ENCODE measurements at places on chromosomes 4 and X.

DNA sequence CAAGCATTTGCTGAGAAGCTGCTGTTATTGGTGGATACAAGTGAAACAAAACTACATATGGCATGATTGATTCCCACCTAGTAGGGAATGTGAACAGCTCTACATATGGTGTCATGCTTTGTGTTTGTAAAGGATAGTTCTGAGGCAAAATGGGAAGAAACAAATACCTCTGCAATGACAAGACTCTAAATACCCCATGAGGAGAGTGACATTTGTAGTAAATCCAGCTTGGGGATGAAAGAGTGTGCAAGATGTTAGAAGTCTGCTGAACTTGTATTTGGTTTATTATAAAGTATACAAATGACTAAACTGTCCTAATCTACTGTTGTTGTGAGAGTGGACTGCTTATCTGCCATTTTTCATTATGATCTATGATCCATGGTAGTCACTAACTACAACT is 120.8 kb upstream of the HS3ST1 start:
- no peak for DNase-seq

GRCh38 chr4:142065086-142065647 is 428.8 kb downstream of the IL15 start:
- DNase-seq = no peak

DNA sequence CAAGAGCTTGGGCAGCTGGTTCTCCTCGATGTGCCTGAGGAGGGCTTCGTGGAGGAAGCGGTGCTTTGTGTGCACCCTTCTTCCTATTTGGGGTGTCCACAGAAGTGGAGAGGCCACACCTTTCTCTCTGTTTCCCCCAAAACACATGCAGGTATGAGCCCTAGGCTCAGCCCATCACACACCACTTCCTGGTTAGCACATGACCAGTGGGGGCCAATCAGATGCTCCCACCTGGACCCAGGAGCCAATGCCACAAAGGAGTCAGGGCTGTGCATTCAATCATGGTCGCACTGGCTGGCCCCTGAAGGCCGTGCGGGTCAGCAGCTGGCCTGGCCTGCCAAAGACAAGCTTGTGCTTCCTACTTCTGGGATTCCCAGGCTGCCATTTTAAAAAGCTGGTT is 51.4 kb downstream of the PPP2R2C start:
- no peak for DNase-seq

DNA sequence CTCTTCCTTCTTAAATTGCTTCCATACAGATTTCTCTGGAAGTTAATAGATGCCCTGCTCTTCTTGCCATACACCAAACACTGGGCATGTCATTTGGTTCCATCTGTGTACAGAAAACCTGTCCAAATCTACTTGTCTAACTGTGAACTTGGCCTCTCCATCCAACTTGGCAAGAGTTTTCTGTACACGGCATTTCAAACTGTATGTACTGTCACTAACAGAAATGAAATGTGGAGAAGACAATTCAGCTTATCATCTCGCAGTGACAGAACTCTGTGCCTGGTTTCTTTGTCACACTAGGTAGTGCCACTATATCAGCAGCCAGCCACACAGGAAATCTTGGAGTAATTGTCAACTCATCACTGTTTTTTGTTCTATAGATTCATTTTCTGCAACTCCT is 58.2 kb downstream of the CXXC4 start:
- no peak for DNase-seq

GRCh38 chrX:68568136-68568535 is 69.3 kb downstream of the YIPF6 start:
- no peak for DNase-seq

DNA sequence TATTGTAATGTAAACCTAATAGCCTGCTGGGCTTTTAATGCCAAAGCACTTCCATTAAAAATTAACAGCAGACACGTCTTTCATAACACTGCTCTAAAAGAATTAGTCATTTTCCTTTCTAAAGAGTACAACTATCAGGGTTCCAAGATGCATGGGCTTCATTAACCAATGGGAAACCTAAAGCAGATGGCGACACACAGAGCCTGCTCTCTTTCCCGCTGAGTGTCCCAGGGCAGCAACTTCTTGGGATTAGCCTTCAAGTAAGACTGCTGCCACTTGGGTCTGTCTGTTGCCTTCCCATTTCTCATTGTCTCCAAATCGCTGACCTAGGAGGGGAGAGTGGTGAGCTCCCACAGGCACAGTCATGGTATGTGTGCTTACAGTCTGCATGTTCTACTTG is 14.0 kb upstream of the PHKA2 start:
- no peak for DNase-seq

DNA sequence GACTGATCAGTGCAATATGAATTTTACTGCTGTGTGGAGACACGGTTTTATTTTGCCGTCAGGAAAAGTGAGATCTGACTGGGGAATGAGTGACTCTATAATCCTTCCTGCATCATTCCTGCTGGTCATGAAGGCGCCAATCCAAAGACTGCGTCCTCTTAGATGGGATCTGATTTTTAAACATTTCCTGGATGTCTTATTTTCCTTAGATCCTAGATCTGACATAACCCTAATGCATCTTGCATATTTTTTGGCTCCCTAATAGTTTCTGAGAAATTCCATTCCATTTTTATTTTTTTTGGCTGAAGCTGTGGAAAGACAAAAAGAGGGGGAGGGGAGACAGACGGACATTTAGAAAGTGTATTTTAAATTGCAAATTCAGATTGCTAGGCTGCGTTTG is 454.9 kb upstream of the FAT1 start:
- no peak for DNase-seq

- no peak for DNase-seq
Observed at GRCh38 chr4:173213296-173213695, 44.7 kb downstream of the GALNT7 start.

- DNase-seq = no peak
Observed at GRCh38 chrX:155662282-155662681, 49.5 kb upstream of the TMLHE start.

DNA sequence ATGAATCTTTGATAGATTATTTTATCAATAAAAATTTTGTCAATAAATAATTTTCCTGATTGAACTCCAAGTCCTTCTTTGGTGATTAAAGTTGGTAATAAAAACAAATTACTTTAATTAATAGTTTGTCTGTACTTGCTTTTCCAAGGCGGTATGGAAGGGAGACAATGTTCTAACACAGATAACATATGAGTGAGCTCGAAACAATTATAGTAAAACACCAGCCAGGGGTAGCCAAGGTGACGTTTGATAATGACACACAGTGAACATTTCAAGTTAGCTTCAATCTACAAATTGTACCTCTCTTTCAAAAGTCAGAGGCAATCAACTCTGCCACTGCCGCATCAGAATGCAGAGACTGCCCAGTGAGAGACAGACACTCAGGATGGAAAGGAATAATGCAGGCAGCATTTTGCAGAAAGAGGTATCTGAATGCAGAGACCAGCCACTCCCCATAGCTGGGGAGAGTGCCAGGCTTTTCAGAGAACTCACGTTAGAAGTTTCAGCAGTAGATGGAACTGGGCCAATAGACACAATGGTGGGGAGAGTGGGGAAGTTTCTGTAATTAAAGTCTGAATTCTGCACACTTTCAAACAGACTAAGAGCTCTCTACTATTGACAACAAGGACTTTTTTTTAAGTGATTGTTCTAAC is 18.1 kb upstream of the ATOH1 start:
- no peak for DNase-seq

DNA sequence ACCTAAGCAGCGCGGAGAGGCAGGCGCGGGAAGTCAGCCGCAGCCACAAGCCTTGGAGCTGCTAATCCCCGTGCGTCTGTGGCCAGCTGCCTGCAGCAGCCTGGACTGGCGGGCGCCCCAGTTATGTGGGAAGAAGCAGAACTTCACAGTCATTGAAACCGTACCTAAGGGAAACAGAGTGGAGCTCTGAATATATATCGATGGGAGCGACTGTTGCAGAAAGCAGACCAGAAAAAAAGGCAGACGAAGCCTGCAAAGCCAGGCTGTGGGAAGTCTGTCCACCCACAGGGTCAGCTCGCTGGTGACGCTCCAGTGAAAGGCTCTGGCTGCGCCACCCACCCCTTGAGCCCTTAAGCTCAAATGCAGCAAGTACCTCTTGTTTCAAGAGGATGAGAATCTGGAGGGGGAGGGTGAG is 24.7 kb downstream of the KCNE5 start:
- DNase-seq = no peak

GRCh38 chrX:115689931-115690330 is 129.0 kb downstream of the PLS3 start:
- DNase-seq = peak; percentile 2

DNA sequence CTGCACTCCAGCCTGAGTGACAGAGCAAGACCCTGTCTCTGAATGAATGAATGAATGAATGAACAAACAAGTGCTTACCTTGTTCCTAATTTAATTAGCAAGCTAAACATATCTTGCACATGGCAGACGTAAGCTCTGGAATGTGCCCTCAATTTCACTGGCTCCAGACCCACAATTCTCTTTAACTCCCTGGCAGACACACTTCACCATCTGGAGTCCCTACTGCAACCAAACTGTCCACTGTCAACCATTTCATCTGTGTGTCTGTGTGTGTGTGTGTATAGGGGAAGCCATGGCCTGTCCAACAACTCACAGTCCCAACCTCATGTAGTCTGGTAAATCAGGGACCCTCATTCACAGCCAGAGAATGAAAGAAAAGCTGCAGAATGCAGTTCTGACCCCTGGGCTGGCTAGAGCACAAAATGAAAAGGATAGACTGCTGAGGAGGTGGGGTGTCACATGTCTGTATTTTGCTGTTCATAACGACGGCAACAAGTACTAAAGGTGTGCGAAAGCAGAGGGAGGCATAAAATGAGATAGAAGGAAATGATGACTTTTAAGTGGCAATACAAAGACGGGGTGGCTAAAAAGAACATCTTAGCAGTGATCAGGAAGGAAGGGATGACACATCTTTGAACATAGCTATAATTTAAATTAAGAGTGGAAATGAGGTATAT is 114.1 kb downstream of the TSPAN5 start:
- no peak for DNase-seq

- DNase-seq = peak; percentile 51
Observed at GRCh38 chr4:76546759-76547742, 112.0 kb downstream of the SHROOM3 start.

DNA sequence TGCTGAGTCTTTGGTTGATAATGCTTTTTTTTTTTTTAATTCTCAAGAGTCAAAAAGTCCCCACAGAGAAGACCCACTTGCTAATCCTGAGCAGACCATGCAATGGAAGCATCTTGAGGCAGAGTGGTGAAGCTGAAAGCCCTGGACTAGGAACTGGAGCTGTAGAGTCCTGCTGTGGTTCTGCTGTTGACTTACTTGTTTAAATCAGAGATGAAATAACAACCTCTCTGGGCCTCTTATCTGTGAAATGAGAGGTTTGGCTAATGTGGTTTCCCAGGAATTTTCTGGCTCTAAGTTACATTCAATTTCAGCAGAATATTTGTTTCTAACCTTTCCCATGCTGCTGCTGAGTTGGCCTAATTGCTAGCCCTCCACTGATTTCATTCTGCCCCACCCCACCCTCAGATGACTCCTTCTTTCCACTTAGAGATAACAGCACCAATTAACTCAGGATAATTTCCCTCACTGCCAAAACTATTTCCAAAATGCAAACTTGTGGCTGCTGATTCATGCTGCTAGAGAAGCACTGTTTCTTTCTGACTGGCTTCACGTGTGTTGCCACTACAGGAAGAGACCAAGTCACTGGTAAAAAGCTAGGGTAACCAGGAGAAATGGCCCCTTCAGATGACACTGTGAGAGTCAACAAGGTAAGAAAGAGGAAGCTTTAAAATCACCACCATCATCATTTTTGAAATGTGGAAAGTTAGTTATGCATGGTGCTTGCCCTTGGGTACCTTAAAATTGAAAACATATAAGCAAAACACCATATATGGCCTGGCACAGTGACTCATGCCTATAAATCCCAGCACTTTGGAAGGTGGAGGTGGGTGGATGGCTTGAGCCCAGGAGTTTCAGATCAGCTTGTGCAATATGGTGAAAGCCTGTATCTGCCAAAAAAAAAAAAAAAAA is 326.4 kb downstream of the DCHS2 start:
- no peak for DNase-seq

DNA sequence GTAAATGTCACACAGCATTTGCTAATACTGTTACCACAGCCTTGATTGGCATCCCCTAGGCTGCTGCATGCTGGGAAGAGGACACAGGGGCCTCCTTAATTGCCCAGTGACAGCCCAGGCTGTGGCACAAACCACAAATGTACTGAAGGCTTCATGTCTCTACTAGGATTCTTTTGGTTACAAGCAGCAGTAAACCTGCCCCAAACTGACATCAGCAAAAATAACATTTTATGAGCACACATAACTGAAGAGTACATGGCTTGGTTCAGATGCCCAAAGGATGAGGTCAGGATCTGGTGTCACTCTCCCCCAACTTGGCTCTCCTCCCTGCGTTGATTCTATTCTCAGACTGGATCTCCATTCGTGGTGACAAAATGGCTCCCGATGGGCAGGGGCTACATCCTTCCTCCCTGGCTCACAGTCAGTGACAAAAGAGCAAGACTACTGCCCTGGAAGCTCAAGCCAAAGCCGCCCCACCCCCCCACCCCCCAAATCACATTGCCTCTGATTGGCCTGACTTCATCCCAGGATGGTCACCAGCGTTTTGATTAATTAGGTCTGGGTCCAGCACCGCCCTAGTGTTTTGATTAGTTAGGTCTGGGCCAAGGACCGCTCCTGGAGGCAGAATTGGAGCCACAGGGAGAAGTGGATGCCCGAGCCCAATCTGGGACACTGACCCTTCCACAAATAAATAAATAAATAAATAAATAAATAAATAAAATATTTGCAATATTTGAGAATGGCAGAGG is 180.5 kb upstream of the RBPJ start:
- DNase-seq = no peak

DNA sequence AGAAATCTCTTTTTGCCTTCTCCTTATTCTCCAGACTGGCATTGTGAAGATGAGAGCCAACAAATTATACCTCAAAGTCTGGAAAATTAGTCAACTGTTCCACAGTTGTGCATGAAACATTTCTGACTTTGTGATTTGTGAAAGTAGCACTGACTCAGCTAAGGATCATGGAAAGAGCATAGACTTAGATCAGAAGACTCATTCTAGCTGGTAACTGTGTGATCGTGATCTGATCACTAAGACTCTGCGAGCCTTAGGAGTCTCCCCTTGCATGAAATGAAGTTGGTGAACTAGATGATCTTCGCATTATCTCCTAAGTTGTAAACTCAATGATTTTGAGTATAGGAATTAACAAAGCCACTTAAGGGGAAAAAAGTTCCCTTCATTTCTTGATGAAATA is 668.1 kb downstream of the RPA4 start:
- no peak for DNase-seq

GRCh38 chrX:22203186-22203585 is 69.5 kb upstream of the CBLL2 start:
- DNase-seq = no peak

DNA sequence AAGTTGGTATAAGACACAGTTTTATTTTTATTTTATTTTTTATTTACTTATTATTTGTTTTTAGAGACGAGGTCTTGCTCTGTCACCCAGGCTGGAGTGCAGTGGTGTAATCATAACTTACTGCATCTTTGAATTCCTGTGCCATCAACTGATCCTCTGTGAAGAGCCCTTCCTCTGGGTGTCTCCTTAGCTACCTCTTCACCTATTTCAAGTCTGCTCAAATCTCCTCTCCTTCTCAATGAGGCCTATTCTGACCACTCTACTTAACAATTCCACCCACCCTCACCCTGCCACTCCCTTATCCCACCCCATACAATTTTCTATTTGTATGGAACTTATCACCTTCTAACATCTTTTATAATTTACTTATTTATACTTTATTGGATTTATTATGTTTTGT is 183.4 kb downstream of the PPP3CA start:
- no peak for DNase-seq

All from glomerular endothelial cell (primary cell).